ENCODE measurements at places on chromosomes 2 and 18. TPM values are rescaled to one million over a fixed set of nuclear protein-coding genes. Genes with fewer than 3 reads are reported as not detected.
A peak's percentile ranks its signal among the peaks of the same experiment; 100 is the strongest.

DNA sequence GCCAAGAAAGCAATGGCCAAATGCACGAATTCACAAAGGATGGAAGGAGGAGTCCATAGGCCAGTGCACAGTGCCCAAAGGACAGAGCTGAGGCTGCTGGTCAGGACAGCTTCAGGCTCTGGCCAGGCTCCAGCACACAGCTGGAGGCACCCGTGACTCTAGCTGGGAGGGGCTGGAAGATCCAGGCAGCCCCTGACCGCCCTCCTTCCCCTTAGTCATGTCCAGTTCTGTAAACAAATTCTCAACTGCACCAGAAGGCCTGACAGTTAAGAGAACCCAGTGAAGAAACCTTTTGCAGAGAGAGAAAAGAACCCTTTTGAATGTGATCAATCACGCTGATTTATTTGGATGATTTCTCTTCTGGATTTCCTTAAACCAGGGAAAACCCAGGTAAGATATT is 7.7 kb upstream of the YWHAQ start:
- H3K27ac ChIP-seq: no peak overlapping the region
- no peak overlapping the region for H3K4me3 ChIP-seq
- no peaks in the 10 kb centered on the region for H3K27me3 ChIP-seq
- no peak for DNase-seq
- H3K4me1 ChIP-seq: peaks cover 16% of the 10 kb centered on the region

GRCh38 chr2:40256649-40257048 is 195.2 kb downstream of the SLC8A1 start:
- H3K4me1 ChIP-seq: no peaks in the 10 kb centered on the region
- no peaks in the 10 kb centered on the region for H3K36me3 ChIP-seq
- no peaks in the 10 kb centered on the region for H3K27me3 ChIP-seq
- H3K27ac ChIP-seq: no peak overlapping the region

SALL3 gene
- polyA plus RNA-seq: not detected

- no peaks in the 10 kb centered on the region for H3K27me3 ChIP-seq
- no peak overlapping the region for H3K27ac ChIP-seq
- H3K4me1 ChIP-seq: no peaks in the 10 kb centered on the region
- H3K36me3 ChIP-seq: no peaks in the 10 kb centered on the region
Measured at GRCh38 chr2:65831509-65831908, 399.1 kb upstream of the SPRED2 start.

- H3K27ac ChIP-seq: no peak overlapping the region
- H3K4me3 ChIP-seq: no peak overlapping the region
- H3K36me3 ChIP-seq: no peaks in the 10 kb centered on the region
- DNase-seq: peak; percentile 12
Measured at GRCh38 chr2:112920923-112921532, 10.1 kb downstream of the IL37 start.

GRCh38 chr18:12770469-12771219 is 67.8 kb downstream of the PSMG2 start:
- no peak overlapping the region for H3K27ac ChIP-seq
- H3K4me1 ChIP-seq: peaks cover 5% of the 10 kb centered on the region
- no peaks in the 10 kb centered on the region for H3K36me3 ChIP-seq
- H3K27me3 ChIP-seq: no peaks in the 10 kb centered on the region

DNA sequence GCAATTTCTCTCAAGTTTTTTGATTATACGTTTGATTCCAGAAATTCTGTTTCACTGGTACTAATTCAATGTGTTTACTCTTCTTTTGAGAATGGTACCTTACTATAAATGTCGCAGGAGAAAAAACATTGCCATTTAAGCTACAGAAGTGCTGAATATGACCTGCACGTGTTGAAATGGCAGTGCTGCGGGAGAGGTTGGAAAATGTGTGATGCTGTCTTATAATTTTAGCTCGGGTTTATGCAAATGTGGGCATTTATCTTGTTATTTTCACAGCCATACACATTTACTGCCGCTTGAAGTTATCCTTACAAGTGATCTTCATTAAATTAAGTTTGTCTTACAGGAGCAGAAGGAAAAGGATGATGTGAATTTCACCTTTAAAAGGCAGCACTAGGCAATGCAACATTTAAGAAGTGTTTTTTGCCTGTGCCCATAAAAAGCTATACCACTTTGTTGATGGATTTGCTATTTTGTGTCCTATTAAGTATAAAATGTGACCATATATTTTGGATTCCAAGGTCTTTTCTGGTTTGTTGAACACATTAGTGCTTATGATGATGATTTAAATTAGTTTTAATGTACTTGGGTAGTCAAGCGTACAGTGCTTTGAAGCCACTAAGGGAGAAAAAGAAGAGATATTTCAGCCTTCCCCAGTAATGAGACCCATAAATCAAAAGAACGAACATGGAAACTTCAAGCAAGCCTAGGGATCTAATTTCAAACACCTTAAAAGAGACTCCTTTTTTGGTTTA is 112.1 kb downstream of the LTBP1 start:
- DNase-seq: no peak
- H3K36me3 ChIP-seq: no peaks in the 10 kb centered on the region
- H3K4me3 ChIP-seq: no peak overlapping the region
- no peak overlapping the region for H3K27ac ChIP-seq
- no peaks in the 10 kb centered on the region for H3K4me1 ChIP-seq

DNA sequence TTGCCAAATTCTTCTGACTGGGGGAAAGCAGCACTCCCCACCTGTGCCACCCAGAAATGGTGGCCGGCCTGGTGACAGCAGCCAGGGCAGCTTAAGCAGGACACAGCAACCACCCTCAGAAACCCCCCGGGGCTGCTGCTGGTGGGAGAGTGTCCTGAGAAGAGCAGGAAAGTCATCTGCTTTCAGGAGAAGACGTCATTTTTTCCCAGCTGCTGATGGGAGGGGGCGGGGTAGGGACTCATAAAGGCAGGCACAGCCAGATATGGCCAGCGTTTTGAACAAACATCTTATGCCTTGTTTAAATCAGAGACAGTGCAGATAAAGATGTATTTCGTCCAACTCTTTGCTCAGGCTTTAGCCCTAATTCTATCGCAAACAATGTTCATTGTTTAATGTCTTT is 139.5 kb downstream of the LRRC30 start:
- no peak for DNase-seq
- no peaks in the 10 kb centered on the region for H3K36me3 ChIP-seq
- no peak overlapping the region for H3K4me3 ChIP-seq
- H3K27ac ChIP-seq: no peak overlapping the region
- H3K27me3 ChIP-seq: no peaks in the 10 kb centered on the region

DNA sequence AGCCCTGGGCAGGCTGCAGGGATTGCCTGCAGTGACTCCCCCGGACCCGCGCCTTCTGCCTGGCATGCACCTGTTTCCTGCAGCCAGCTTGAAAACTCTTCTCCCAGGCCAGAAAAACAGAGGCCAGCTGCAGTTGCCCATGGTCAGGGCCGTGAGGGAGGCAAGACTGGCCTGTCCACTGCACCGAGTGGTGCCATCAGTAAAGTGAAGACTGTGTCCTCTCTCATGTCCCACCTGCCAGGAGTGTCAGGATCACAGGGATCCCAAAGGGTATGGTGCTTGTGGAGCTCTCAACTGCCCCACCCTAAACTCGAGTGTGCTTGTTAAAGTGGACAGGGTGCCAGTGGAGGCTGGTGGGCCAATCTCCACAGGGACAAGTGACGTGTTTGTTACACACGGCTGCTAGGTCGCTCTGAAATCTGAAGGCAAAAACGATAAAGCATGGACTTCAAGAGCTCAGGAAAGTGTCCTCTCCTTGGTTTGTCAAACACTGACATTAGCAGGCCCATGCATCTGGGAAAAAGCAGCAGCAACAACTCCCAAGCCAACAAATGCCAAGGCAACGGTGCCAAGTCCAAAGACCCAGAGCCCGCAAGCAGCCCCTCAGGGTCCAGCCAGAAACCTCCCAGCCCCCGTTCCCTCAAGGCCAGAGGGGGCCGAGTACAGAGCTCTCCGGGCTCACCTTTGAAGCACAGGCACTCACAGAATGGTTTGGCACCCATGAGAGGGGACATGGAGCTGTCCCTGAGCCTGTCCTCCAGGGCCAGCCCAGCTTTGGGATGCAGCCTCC is 213.2 kb downstream of the HDAC4 start:
- no peaks in the 10 kb centered on the region for H3K4me1 ChIP-seq
- peaks cover 40% of the 10 kb centered on the region for H3K36me3 ChIP-seq
- no peak for DNase-seq
- H3K27ac ChIP-seq: no peak overlapping the region
- H3K4me3 ChIP-seq: no peak overlapping the region

DNA sequence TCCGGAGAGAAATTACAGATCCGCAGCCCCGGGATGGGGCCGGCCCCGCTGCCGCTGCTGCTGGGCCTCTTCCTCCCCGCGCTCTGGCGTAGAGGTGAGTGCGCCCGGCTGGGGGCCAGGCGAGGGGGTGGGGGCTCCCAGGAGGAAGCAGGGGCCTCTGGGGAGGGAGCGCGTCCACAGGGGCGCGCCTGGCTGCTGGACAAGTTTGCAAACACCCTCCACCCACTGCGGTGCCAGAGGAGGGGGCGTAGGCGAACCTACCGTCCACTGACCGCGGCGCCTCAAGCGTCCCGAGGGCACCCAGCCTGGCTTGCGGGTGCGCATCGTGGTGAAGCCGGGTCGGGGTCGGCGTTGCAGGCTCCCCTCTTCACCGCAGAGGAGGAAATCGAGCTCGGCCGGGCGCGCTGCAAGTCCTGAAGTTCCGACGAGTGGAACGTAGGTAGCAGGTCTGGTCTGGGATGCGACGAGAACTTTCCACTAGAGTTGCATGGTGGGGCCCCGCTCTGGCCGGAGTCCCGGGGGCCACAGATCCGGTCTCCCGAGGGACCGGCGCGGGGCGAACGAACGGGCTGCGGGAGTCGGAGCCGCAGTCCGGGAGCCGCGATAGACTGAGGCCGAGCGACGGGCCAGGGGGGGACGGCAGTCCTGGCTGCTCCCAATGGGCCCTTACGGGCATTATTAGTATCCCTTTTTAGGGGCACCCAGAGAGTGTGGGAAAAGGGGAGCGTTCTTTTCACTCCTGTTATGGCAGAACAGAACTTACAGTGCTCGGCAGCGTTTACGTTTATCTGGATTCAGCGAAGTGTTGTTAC is 502 bp downstream of the MERTK start:
- peak; percentile 20 for DNase-seq
- H3K4me1 ChIP-seq: peaks cover 13% of the 10 kb centered on the region
- peak overlapping the region; percentile 57 for H3K4me3 ChIP-seq
- no peaks in the 10 kb centered on the region for H3K27me3 ChIP-seq

GRCh38 chr2:62110415-62111025 is 85.4 kb upstream of the B3GNT2 start:
- H3K36me3 ChIP-seq: no peaks in the 10 kb centered on the region
- H3K27me3 ChIP-seq: no peaks in the 10 kb centered on the region
- H3K4me1 ChIP-seq: no peaks in the 10 kb centered on the region
- no peak for DNase-seq
- H3K27ac ChIP-seq: no peak overlapping the region

GRCh38 chr18:47346016-47346415 is 94.6 kb upstream of the SKOR2 start:
- DNase-seq: no peak
- H3K4me1 ChIP-seq: no peaks in the 10 kb centered on the region
- H3K27ac ChIP-seq: no peak overlapping the region
- no peaks in the 10 kb centered on the region for H3K27me3 ChIP-seq

DNA sequence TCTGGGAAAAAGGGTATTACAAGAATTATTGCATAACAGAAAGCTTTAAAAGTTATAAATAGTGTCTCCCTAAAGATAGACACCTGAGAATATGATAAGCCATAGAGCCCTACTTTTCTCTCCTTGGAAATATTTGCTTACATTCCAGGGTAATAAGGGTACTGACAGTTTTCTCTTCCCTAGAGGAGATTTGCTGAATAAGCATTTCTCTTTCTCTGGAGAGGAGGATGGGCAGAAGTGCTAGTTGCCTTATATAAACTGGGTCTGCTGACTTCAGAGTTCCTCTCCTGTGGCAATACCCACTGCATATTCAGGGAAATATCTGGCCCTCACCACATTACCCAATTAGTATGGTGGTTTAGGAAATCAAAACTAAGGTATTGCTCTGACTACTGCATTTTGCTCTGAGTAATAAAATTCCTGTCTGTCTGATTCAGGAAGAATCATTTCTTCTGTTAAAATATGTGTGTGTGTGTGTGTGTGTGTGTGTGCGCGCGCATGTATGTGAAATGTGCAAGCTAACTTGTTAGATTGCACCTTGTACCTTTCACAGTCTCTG is 1391.3 kb downstream of the DSC3 start:
- no peaks in the 10 kb centered on the region for H3K27me3 ChIP-seq
- H3K4me3 ChIP-seq: no peak overlapping the region
- no peak for DNase-seq
- H3K27ac ChIP-seq: no peak overlapping the region

DNA sequence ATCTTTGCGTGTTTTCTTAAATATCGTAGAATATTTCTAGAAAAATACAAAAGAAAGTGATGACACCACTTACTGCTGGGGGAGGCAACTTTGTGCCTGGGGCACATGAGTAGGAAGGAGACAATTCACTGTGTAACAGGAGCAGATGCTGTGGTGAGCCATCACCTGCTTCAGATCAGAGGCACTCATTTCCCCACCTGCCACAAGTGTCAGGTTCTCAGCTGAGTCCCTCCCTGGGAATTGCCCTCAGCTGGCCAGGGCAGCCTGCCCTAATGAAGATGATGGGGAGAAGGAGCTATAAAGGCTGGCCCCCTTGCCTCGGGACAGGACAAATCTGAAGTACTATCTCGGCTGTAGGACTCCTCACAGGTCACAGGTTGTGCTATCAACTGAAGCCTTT is 322.8 kb downstream of the STK39 start:
- no peak for DNase-seq
- H3K27me3 ChIP-seq: no peaks in the 10 kb centered on the region
- H3K27ac ChIP-seq: no peak overlapping the region
- H3K4me1 ChIP-seq: no peaks in the 10 kb centered on the region
- H3K36me3 ChIP-seq: no peaks in the 10 kb centered on the region

EPB41L5 gene
- 1.4 TPM for polyA plus RNA-seq

DNA sequence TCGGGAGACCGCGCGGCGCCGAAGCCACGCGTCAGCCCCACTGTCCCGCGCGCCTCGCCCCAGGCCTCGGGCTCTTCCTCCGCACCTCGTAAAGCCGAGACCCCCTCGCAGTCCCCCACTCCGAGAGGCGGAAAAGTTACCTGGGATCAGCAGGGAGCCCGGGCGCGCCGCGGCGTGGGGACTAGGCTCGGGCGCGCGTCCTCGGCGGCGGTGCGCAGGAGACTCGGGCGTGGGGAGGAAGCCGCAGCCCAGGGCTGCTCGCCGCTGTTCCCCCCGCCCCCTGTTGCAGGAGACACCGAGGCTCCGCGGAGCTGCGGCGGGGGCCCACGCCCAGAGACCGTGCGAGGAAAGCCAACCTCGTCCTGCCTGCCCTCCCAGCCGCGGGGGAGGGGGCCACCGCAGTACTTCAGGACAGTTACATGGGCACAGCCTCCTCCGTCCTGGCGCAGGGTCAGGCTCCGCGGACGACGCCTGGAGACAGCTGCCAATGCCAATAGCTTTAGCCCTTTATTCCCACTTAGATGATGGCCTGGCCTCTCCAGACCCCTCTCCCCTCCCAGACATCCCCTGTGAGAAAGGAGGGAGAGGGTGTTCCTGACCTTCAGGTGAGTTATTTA is at the start of gene EPB41L3:
EPB41L3 (minus strand) TSS at position 225 of the 617 bp plus-strand sequence. CDS start 54,814 bp downstream, outside the sequence.
- no peak for DNase-seq
- no peaks in the 10 kb centered on the region for H3K36me3 ChIP-seq
- peaks cover 3% of the 10 kb centered on the region for H3K27me3 ChIP-seq
- H3K4me3 ChIP-seq: no peak within 1 kb of the TSS
- H3K4me1 ChIP-seq: no peaks in the 10 kb centered on the region
- H3K27ac ChIP-seq: no peak within 1 kb of the TSS

Measured in CD4-positive, alpha-beta memory T cell (primary cell).